ENCODE measurements at places on chromosomes 7 and 10.

DNA sequence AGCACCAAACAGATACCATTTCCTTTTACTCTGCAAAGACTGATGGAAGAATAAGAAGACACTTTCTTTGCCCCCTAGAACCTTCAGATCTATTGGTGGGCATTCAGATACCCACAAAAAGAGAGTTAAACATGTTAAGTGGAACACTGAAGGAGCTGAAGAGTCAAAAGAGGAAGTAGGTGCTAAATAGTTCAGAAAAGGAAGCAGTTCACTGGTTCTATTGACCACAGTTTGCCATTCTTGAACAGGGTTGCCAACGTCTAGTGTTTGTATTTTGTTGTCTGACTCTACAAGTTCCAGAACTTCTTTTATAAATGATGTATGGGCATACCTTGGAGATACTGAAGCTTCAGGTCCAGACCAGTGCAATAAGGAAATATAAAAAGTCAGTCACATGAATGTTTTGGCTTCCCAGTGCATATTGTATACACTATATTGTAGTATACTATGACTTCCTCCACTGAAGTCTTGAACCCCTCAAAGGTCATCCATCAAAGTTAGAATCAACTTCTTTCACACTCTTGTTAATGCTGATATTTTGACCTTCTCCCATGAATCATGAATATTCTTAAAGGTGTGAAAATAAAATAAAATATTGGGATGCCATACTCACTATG lies 47.5 kb upstream of the AGR3 start:
- DNase-seq, result no peak

- no peak for DNase-seq
Observed at GRCh38 chr10:104824380-104825006, 183.4 kb downstream of the SORCS3 start.

GRCh38 chr10:26468700-26469099 lies 30.6 kb downstream of the APBB1IP start:
- no peak for DNase-seq

DNA sequence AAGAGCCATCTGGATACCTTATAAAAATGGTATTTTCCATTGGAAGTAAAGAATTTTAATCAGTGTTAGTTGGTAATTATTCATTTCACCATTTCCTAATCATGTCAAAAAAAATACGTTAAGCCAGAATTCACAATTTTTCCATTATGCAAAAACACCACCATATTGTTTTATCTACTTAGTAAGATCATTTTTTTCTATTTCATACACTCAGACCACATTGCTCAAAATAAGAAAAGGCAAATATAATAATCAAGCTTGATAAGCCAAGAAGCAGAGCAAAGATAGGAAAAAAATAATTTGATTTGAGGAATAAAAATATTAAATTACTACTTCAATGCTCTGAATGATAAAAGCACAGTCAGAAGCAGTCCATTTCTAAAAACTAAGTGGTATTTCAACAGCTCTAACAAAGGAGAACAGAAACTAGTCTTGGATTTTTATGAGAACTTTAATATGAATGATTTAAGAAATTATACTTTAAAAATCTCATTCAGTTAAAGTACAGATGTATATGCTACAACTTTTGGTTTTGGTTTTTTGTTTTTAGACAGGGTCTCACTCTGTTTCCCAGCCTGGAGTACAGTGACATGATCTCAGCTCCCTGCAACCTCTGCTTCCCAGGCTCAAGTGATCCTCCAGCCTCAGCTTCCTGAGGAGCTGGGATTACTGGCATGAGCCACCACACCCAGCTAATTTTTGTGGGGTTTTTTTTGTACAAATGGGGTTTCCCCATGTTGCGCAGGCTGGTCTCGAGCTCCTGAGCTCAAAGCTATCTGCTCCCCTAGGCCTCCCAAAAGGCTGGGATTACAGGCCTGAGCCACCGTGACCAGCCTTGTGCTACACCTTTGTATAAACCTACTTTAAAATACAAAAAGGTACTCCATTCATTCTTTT lies 46.6 kb downstream of the LRRN3 start:
- peak; percentile 31 for DNase-seq

GRCh38 chr10:90777621-90778020 lies 80.2 kb downstream of the HTR7 start:
- DNase-seq, result no peak

- no peak for DNase-seq
Observed at GRCh38 chr10:70298393-70298792, 14.6 kb upstream of the NPFFR1 start.
